NT2/D1 (cell line): ENCODE measurements at places on chromosomes 5 and 9.

- no peak for DNase-seq
Observed at GRCh38 chr5:177311392-177311722, 341 bp downstream of the MXD3 start.

DNA sequence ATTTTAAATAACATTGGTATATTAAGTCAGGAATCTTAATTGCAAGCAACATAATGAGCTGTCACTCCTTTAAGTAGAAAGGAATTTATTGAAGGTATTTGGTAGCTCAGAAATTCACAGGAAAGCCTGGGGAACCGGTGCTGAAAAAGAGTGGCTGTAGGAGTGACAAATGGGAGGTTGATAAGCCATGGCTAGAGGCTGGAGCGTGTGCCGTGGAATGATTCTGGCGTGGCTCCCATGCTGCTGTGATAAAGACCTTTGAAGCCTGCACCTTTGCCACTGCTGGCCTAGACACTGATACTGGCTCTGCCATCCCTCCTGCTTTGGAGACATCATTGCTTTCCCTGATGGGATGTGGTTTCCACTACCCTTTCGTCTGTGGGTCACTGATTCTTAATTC, 65.7 kb upstream of the ATG10 start:
- DNase-seq = no peak

DNA sequence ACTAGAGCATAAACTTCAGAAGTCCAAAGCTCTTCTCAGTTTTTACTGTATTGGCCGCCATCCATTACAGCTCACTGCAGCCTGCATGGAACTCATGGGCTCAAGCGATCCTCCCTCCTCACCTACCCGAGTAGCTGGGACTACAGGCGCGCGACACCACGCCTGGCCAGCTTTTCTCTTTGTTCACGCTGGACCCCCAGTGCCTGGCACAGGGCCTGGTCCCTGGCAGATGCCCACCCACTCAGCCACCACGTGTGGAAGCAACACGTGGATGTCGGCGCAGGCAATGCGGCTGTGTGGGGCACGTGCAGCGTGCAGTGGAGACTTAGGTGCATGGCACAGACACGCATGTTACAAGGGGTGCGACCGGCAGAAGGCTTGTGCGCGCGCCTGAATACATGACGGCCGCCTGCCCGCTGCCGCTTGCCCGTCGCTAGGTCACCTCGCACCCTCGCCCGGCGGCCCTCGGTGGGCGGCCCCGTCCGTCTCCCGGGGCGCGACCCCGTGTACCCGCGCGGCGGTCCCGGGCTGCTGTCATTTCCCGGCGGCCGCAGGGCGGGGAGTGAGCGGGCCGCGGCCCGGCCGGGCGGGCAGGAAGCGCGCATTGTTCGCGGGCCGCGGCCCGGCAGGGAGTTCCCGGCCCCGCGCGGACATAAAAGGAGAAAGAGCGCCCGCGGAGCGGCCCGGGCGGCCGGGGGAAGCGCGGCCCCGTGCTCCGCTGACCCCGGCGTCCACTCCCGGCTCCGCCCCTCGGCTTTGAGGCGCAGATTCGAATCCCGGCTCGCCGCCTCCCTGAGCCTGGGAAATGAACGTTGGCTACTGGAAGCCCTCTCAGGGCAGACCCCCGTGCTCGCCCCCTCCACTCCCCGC, 24.1 kb upstream of the PTGS1 start:
- no peak for DNase-seq

GRCh38 chr5:132008961-132009680, 2.3 kb downstream of the ACSL6 start:
- DNase-seq = no peak

- no peak for DNase-seq
Observed at GRCh38 chr5:106489004-106489403, 1181.7 kb downstream of the EFNA5 start.

DNA sequence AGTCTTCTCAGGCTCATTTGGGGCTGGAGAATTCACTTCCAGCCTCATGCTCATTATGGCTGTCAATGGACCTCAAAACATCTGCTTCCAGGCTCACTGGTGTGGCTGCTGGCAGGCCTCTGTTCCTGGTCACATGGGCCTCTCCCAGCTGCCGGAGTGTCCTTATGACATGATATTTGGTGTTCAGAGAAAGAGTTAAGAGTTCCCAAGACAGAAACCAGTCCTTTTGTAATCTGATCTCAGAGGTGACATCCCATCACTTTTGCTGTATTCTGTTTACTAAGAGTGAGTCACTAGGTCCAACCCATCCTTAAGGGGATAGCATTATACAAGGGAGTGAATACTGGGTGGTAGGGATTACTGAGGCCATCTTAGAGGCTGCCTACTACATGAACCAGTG, 104.6 kb downstream of the CACNA1B start:
- DNase-seq = no peak

- DNase-seq = no peak
Observed at GRCh38 chr5:135174315-135175096, 140.5 kb upstream of the PITX1 start.

GRCh38 chr5:125870256-125870655, 553.0 kb upstream of the GRAMD2B start:
- no peak for DNase-seq

GRCh38 chr9:137243626-137244485, 2.8 kb downstream of the TUBB4B start:
- no peak for DNase-seq

DNA sequence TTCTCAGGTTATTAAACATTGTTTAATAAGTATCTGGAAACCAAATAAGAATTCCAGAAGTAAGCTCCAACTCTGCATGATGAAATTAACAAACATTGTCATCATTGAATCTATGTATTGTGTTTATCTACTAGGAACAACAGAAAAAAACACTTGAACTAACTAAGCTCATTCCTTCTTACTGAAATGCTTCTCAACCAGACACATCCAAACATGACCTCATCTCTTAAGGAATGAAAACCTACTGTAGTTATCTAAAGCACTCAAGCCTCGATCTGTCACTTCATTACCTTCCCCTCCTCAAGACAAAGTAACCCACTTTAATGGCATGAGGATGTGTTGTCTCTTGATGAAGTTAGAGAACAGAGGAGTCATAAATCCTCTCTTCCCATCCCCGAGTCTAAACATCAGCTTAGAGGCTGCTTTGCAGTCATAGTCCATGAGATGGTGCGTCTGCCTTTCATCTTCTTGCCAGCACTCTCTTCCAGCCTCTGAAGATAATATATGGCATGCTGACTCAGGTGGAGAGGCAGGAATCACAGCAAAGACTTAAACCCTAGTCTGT, 86.5 kb downstream of the CEMIP2 start:
- no peak for DNase-seq
